Naive thymus-derived CD8-positive, alpha-beta T cell (primary cell): ENCODE measurements at places on chromosomes 7 and 10.
A peak's percentile ranks its signal among the peaks of the same experiment; 100 is the strongest.

DNA sequence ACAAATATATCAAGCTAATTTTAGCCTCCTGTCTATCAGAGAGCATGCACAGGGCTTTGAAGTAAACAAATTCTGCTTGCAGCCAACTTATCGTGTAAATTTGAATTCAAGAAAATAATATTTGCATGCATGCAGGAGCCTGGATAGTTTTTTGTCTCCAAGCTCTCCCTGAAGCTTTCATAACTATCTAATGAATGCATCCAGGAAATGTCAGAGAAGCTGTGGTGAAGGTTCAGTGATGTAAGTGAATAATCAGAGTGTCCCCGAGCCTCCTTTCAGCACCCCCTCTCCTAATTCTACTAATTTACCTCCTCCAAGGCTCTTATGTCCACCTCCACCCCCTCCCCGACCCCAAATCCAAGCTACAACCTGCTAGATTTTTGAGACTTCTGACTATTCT lies 172.0 kb upstream of the ZNF32 start:
- DNase-seq, result no peak

DNA sequence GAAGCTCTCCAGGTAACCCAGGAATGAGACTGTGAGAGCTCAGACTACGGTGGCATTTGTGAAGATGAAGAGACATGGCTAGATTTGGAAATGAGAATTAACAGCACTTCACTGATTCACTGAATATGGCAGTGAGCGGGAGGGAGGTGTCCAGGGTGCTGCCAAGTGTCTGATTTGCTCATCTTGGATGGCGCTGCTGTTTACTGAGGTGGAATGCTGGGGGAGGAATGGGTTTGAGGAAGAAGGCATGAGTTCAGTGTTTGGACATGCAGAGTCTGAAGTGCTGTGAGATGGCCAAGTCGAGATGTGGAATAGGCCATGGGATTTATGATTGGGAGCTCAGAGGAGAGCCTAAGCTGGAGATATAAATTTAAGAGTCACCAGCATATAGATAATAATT lies 437.1 kb upstream of the NPVF start:
- no peak for DNase-seq

DNA sequence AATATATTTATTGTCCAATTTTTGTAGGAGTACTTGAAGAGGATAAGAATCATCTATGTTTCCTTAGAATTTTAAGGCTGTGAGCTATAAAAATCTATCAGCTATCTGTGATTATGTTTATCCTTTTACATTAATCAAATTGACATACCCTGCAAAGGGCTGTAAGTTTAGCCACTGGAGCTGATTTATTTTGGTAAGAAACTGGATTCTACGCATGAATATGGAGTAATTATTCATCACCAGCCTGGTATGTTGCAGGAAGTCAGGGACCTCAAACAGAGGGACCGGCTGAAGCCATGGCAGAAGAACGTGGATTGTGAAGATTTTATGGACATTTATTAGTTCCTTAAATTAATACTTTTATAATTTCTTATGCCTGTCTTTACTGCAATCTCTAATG lies 696.9 kb downstream of the DNAJB9 start:
- no peak for DNase-seq

GRCh38 chr7:151238924-151239836 lies 6.9 kb downstream of the CHPF2 start:
- DNase-seq, result no peak

GRCh38 chr10:26857991-26858706 lies 2.6 kb downstream of the ABI1 start:
- DNase-seq, result no peak

- DNase-seq, result no peak
Observed at GRCh38 chr10:73786512-73786885, 1.1 kb downstream of the ZSWIM8 start.

DNA sequence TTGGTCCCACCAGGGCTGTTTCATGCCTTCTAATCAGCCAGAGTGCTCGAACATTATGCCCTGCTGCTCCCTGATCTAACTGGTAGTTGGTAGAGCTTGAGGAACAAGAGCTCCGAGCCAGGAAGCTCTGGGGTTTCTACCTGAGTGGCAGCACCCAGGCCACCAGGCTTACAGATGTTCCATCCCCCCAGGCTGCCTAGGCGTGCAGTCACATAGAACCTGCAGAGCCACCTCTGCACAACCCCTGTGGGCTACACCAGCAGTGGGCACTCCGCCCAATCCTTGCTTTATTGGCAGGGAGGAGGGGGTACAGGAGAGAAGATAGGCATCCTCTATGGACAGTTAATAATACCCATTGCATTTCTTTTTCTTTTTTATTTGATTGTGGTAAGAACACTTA lies 21.8 kb downstream of the MAP3K8 start:
- DNase-seq, result peak; percentile 35

DNA sequence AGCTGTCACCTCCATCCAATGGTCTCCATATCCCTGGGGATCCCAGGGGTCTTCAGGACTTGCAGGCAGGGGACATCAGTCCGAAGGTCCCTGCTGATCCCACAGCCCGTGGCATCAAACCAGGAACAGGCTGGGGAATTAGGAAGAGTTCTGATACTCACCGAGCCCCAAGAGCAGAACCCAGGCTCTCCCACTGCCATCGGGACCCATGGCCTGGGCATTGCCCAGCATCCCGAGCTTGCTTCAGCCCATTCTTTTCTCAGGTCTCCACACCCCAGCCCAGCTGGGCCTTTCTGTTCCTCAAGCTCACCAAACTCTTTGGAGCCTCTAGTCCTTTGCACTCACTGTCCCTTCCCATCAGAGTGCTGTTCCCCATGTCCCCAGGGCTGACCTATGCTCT lies 280.9 kb downstream of the GRID1 start:
- no peak for DNase-seq

- DNase-seq, result no peak
Observed at GRCh38 chr10:18159557-18159956, 19.3 kb downstream of the CACNB2 start.

- DNase-seq, result no peak
Observed at GRCh38 chr7:80520199-80520598, 8.3 kb upstream of the GNAT3 start.

GRCh38 chr7:144579687-144580086 lies 176.2 kb upstream of the NOBOX start:
- DNase-seq, result no peak

- DNase-seq, result no peak
Observed at GRCh38 chr10:61933859-61934555, 32.5 kb downstream of the ARID5B start.
